ENCODE measurements at places on chromosomes 7 and 10.

DNA sequence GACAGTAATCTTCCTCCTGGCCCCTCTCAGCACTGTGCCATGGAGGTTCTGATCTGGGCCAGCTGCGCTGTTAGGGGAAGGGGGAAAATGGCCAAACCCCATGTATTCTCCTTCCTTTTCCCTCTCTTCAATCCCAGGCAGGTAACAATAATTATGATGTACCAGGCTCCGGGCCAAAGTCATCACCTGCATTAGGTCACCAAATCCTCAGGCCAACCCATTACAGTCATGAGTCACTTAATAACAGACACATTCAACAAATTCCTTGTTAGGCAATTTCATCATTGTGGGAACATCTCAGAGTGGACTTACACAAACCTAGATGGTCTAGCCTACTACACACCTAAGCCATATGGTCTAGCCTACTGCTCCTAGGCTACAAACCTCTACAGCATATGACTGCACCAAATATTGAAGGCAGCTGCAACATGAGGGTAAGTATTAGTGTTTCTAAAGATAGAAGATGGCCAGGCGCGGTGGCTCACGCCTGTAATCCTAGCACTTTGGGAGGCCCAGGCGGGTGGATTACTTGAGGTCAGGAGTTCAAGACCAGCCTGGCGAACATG is 2.2 kb upstream of the HSPB1 start:
- DNase-seq: no peak

DNA sequence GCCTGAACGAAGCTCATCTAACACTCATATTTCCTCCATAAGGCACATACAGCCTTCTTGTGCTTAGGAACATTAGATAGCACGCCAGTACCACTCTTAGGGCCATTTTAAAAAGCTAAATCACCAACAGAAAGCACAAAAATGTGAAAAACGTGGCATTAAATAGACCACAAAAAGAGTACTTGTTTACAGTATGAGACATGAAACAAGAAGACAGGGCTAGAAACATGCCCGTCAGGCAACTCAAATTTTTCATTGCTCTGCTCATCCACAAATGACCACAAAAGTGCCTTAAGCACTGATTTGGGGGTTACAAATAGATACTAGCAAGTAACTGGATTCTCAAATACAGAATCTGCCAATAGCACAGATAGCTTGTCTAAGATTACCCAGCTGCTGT is 67.8 kb downstream of the ELMO1 start:
- no peak for DNase-seq

- DNase-seq: no peak
Observed at GRCh38 chr7:141102436-141102835, 28.6 kb downstream of the TMEM178B start.

DNA sequence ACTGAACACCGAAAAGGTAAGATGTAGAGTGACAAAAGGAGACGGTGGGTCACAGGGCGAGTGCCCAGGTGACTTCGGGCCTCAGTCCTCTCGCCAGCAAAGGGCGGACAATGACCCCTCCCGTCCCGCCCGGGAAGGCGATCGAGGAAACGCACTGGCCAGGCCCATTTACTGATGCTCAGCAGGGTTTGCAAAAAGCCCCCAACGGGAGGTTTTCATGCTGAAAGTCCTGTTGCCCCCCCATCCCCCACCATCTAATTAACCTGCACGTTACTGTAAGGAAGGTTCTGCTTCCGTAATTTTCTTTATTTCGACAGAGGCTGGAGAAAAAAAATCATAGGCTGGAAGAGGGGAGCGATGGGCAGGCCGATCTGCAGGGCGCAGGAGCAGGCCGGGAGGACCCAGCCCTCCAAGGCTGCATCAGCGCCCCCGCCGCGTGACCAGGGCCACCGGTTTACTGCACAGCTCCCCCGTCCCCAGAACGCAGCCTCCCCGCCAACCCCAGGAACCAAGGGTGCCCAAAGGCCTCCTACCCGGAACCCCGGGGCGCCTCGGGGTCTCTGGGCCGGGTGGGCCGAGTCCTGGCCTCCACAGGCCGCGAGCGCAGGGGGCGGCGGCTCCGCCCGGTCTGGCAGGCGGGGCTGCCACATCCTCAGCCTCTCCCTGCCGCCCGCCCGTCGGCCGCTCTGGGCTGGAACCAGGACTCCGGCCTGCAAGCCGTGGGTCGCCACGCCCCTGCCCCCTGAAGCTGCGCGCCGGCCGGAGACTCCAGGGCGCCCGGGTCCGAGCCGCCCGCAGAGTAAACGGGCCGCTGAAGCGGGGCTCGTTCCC is 613 bp downstream of the OAT start:
- no peak for DNase-seq

DNA sequence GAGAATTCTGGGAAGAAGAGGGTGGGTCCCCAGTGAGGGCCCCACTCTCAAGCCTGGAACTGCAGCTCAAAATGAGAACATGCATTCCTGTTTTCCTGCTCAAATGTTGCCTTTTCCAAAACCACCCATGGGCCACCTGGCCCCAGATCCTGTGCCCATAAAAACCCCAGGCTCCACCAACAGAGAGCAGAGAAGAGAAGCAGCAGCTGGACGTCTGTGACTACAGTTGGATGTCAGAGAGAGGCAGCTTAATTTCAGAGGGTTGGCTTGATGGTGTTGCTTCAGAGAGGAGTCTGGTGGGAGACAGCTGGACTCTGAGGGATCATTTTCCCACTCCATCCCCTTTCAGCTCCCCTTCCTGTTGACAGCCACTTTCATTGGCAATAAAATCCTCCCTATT is 256.4 kb downstream of the FZD1 start:
- DNase-seq: no peak

DNA sequence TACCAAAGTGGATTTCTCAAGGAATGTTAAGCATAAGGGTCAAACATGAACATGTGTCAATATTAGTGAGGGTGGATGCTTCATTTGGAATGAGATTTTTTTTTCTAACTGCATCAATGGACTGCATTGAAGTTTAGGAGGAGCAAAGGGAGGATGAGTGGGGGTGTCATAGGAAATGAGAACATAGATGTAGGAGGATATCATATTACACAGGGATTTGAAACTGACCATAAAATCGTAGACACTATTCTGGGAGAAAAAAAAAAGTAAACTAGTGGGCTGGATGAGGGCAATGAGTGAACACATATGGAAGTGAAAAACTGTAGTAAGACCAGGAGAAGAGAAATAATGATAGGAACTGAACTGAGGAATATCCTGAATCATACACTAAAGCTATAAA is 109.4 kb downstream of the SEMA3A start:
- DNase-seq: no peak

DNA sequence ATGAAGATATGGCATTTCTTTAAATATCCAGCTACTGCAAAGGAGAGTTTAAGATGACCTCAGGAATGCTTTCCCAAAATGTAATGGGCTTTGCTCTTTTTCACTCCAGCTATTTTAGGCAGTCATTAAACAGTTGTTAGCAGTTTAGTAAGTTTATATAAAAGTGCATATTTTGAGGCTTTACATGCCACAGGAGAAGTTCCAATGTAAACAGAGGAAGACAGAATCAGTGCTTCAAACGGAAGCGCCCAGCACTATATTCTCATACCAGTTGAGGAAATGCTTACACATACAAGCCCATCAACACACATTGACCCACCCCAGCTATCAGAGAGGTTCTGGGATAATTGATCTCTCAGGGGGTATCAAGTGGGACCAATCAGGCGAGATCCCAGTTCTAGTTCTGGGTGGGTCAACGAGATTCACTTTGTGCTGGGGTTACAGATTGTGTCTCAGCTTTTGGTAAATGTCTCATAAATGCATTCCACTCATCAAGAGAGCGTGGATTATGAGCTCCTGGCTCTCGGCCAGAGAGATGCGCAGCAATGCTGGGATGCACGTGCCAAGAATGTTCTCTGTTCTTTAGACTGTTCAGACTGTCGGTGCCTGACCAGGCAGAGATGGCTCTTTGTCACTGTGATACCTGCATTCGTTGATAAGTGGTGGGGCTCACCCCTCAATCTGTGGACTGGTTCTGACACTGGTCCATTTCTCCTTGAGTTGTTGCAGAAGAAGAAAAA is 55.0 kb downstream of the CACNB2 start:
- no peak for DNase-seq

DNA sequence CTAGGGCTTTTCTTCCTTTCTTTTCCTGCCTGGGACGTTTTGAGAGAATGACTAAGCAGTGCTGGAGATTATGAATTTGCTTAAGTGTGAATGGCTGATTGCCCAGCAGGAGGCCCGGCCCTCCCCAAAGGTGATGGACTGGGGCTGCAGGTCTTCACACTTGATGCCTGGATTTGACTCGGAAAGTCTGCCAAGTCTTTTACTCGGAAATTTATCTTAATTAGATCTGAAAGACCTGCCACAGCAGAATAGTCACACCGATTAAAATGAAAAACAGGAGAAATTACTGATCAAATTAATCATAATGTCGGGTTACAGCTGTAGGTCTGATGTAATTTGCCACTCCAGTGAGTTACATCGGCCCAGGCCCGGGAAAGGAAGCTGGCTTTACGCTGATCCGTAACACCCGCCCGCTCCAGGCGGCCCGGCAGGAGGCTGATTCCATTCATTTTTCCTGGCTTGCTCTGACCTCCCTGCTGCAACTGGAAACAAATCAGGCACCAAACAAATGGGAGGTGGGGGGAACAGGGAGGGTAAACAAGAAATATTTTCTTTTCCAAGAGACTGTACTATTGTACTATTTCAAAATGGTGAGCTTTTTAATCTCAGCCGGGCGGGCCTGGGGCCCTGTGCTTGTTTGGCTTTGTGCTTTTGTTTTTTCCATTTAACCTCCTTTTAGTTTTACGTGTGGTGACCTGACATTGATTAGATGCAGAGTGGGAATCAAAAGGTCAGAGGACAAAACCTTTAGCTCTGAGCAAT is 212.4 kb upstream of the YAE1 start:
- DNase-seq: no peak

DNA sequence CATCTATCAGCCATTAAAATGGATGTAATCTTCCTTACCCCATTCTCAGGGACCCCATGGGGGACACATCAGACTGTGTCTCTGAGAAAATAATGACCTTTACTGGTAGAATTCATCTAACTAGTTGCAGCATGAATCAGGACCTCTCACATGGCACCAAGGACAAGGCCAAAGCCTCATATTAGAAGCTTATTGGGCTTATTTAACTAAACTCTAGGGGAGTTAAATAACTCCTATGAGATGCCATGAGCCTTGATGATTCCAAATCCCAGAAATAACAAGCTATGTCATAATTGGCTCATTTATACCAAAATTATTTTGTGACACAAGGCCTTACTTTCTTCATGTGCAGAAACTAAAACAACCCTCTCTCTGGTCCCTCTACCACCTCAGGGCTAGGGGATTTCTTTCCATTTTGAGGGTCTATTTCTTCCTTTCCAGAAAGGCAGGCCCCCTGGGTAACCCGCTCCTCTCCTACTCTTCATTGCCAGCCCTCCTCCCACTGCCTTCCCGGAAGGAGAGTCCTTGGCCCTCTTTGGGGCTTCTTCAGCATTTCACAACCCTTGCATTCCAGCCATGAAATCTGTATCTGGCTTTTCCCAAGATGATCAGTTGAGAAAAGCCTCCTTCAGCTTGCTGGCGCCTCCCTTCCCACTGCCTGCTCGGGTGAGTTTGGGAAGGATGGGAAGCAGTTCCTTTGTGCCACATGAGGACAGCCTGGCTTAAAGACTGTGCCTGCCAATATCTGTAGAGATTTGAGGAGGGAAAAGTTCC is 41.8 kb upstream of the TRIM8 start:
- no peak for DNase-seq

GRCh38 chr10:3692387-3692999 is 92.5 kb downstream of the KLF6 start:
- no peak for DNase-seq

DNA sequence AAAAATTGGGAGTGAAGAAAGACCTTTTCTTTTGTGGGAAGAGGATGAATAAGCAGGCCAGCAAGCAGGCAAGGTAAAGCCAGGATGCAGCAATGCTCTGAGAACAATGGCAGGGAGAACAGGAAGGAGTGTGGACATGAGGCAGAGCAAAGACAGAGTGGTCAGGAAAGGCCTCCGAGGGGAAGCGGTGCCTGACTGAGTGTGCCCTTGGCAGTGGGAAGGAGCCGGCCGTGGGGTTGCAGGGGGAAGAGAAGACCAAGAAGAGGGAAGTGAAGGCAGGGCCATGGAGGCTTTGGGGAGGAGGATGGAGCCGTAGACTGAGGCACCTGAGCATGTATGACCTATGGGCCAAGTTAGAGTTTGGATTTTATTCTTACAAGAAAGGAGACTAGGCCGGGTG is 21.9 kb upstream of the ZNF212 start:
- no peak for DNase-seq

- no peak for DNase-seq
Observed at GRCh38 chr7:158569858-158570323, 17.7 kb downstream of the PTPRN2 start.
